G401 (cell line): ENCODE measurements at places on chromosomes 5 and 9.
A peak's percentile ranks its signal among the peaks of the same experiment; 100 is the strongest.

DNA sequence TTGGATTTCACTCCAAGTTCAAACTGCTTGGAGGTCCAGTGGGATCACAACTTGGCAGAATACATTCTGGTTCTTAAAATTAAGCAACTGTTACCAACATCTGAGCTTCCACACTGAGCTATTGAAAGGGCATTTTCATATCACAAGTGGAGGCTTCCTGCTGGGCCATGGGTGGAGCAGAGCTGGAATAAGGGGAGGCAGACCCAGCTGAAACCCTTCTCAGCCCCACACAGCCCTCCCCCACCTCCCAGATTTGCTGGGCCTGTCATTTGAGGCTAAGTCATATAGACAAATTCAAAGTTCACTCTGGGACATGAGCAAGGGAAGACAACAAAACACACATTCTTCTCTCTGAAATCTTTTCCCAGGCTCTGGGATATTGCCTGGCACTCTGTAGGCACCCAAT is 79.9 kb downstream of the ACTL7B start:
- DNase-seq: no peak

GRCh38 chr9:131441441-131441840 is 47.6 kb downstream of the PRRC2B start:
- no peak for DNase-seq

DNA sequence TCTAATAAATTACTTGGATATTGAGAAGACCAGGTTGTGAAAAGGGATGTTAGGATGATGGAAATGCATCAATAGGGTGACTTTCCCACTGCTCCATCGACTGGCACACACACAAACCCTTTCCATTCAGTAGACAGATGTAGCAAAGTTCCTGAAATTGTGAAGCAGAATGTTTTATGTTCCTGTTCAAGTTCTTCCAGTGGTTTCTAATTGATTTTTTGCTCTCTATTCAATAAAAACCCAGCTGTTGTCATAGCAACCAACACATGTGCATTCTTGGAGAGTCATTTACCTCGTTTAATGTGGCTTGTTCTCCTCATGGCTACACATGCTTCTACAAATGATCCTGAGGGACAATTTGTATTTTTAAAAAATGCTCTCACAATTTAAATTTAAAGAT is 244.6 kb downstream of the RAB3C start:
- DNase-seq: no peak

GRCh38 chr9:127132921-127133647 is 10.6 kb upstream of the ANGPTL2 start:
- DNase-seq: no peak

DNA sequence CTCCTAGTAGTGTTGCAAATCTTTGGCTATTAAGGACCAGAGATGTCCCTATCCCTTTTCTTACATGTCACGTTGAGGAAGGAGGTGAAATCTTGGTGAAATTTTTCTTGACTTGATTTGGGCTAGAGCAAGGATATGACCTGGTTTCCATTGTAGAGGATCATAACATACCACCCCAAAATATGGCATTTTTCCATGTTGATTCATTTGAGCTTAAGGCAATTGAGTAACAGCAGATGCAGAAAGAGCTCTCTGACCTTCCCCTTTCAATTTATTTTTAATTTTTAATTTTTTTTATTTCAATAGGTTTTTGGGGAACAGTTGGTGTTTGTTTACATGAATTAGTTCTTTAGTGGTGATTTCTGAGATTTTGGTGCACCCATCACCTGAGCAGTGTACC is 61.2 kb upstream of the MAP1B start:
- DNase-seq: no peak

- no peak for DNase-seq
These were observed 193.5 kb downstream of the ACTL7B start for GRCh38 chr9:108662091-108662875.

GRCh38 chr9:98977246-98977714 is 33.6 kb downstream of the COL15A1 start:
- no peak for DNase-seq

DNA sequence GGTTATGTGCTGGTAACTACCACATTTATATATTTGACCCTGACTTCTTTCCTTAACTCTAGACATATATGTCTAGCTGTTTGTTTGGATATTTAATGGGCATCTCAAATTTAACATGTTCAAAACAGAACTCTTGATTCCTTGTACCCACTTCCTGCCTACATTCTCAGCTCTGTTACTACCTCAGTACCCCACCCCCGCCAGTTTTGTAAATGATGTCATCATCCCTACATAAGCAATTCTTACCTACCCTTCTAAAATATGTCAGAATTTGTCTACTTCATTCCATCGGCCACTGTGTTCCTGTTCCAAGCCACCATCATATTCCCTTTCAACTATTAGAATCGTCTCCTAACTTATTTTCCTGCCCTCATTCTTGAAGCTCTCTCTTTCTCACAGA is 4.8 kb downstream of the RAD50 start:
- no peak for DNase-seq

GRCh38 chr9:27181381-27181780 is 72.4 kb downstream of the TEK start:
- no peak for DNase-seq

GRCh38 chr5:136132087-136132486 is 558 bp upstream of the SMAD5 start:
- DNase-seq: no peak

- no peak for DNase-seq
These were observed 12.8 kb upstream of the FBXL7 start for GRCh38 chr5:15487228-15487627.

DNA sequence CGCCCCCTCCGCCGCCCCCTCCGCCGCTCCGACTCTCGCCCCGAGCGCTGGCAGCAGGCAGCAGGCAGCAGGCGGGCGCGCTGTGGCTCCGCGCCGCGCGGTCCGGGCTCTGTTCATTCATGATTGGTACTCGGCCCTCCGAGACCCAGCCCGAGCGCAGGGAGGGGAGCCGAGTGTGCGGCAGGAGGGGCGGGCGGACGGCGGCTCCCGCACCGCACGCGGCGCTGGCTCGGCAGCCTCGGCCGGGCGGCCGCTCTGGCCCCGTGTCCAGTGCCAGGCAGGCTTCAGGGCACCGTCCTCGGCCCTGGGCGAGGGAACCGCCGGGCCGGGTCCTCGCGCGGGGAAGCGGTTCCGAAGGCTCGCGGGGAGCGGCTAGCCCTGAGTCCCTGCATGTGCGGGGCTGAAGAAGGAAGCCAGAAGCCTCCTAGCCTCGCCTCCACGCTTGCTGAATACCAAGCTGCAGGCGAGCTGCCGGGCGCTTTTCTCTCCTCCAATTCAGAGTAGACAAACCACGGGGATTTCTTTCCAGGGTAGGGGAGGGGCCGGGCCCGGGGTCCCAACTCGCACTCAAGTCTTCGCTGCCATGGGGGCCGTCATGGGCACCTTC is at the start of gene KCNIP1:
KCNIP1 (plus strand) TSS at position 31 of the 607 bp plus-strand sequence.
- DNase-seq: peak; percentile 44

GRCh38 chr5:25944786-25945185 is 1093.6 kb downstream of the CDH9 start:
- DNase-seq: no peak

GRCh38 chr9:87592554-87593358 is 95.1 kb downstream of the DAPK1 start:
- peak; percentile 5 for DNase-seq

DNA sequence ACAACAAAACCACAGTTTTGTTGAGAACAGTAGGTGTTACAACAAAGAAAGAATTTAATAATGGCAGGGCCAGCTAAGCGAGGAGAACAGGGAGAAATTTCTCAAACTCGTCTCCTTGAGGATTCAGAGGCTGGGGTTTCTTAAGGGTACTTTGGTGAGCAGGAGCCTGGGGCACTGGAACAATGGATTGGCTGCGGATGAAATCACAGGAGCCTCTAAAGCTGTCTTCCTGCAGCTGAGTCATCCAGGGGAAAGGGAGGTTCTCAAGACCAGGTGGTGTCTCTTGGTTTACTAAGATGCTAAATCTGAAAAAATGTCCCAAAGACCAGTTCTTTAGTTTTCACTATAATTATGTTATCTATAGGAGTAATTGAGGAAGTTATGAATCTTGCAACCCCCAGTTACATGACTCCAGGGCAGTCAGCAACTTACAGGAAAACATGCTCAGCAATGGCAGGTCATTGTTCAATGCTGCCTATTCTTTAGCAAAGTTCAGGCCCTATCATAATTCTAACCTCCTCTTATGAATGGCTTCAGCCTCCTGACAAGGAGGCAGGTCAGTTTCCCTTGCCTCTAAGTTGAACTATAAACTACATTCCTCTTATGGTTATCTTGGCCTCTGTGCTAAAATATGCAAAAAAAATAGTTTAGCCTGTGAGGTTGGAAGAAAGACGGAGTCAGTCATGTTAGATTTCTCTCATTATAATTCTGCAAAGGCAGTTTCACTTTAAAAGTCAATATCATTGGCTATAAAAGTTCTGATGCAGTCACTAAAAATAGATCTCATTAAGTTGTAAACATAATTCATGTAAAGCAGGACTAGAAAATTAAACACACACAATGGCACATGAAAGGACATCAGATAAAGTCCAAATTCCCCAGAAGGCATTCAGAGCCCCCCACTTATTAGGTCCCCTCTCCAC is 63.3 kb upstream of the CKS2 start:
- no peak for DNase-seq

DNA sequence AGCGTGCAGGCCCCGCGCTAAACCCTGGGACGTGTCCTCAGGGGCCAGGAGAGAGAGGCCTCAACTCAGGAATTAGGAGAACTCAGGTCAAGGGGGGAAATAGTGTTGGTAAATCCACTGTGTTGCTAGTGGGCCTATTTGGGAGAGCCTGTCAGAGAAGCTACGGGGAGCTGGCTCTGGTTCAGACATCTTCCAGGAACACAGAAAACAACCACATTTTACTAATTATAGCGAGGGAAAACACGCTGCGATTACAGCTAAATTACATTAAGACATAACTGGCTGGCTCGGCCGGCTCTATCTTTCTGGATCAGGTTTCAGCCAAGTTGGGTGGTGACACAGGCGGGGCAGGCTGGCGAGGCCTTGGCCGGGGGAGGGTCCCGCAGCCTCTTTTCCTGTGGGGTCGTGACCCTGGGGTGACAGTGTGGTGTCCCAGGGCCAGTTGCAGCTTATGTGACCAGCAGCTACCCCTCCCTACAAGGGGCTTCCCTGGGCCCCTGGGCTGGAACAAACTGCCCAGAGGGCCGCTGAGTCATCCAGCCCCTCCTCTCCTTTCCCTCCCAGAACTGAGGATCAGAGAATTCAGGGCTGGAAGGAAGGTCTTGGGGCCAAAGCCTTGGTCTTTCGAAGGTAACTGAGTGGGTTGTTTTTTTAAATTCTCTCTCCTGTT is 75.1 kb downstream of the FGF18 start:
- peak; percentile 34 for DNase-seq

DNA sequence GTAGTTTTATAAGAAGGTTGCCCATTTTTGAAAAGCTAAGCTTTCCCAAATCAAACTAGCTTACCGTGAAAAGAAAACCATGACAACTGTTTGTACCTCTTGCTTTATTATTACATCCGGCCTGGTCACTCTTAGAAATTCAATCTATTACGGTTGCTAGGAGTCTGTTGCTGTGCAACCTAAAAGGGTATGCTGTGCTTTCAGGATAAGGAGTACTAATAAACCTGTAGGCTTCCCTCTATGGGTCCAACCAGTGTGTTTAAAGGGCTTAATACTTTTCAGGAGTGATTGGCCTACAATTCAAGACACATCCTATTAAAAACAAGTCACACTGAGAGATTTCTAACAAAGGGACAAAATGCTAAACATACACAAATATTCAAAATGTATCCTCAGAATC is 27.1 kb downstream of the RFX3 start:
- no peak for DNase-seq

- no peak for DNase-seq
These were observed 81.4 kb downstream of the RASEF start for GRCh38 chr9:82981552-82981951.

- DNase-seq: peak; percentile 11
These were observed 33.5 kb downstream of the SPEF2 start for GRCh38 chr5:35651002-35651756.

DNA sequence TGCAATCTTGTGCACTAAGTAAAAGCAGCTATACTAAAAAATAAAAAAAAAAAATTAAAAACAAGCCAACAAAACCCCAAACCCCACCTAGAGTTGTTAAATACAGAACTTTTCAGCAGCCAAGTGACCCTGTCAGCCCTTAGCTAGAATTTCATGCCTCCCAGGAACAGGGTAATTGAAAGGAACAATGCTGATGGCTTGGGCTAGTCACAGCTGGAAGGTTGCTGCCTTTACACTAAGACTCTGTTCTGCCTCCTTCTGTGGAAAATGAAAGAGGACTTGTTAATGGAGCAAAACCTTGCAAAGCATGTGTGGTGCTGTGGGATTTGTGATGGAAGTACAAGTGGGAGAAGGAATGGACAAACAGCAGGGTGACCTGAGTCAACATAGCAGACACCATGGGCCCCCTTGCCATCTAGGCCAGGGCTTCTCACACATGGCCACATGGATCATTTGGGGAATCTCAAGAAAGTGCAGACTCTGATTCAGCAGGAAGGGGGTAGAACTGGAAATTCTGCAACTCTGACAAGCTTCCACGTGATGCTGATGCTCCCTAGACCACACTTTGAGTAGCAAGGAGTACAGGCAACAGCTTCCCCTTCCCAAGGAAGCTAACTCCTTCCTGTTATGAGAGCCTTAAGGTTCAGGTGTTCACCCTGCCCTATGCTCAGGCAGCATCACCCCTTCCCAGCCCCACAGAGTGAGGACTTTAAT is 14.9 kb upstream of the TMEM252 start:
- DNase-seq: no peak

DNA sequence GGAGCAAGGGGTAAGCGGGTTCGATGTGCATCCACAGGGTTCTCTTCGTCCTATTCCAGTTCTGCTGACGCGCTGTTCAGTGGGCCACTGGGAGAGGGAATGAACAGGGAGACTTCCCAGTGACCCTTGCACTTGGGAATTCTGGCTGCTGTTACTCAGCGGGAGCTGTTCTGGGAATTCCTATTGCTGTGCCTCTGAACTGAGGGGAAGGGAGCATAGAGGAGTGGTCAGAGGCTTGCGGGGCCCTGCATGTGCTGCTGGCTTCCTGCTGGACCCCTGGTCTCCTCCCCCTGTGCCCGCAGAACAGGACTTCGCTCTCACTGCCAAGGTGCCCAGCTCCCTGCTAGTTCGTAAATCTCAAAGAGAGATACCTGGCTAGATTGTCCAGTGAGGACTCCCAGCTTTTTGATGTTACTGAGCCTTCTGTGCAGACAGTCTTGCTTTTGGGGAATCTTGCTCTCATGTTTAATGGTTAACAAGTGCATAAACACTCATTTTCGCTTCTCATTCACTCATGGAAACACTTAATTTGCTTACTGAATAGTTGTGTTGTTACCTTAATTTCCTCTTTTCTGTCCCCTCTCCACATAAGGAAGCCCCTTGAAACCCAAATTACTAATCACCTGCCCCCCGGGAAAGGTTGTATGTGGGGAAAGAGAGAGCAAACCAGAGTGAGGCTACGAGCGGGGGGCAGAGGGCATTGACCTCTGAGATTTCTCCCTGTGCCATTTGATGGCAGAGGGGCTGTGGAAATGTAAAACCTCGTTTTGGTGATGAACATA is 5.9 kb downstream of the TRIO start:
- no peak for DNase-seq

DNA sequence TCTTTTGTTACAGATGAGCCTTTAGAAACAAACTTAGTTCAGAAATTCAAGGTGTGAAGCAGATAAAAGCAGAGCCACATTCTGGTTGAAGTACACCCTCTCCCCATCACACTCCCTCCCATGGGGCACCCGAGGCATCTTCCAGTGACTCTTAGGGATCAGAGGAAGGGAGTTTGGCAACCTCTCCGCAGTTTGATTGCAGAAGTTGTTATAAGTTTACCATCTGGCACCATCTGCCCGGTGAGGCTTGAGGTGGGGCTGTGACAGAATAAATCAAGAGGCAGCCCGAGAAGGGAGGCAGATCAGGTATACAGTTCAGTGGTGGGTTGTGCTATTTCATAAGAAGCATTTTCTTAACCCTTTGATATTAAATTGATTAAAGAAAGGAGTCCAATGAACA is 458.6 kb upstream of the CLINT1 start:
- no peak for DNase-seq
